ENCODE measurements at places on chromosomes 2 and 18. TPM values are rescaled to one million over a fixed set of nuclear protein-coding genes. Genes with fewer than 3 reads are reported as not detected.

HOXD9 gene
- 3.6 TPM for total RNA-seq

IGFBP2 gene
- 56.6 TPM for total RNA-seq

LHCGR gene
- total RNA-seq: not detected

WNT10A gene
- total RNA-seq: 1.5 TPM

CHRNG gene
- total RNA-seq: not detected

ADAM23 gene
- 4.9 TPM for total RNA-seq

COL4A3 gene
- total RNA-seq: not detected

POTEI gene
- total RNA-seq: not detected

WDFY1 gene
- 70.9 TPM for total RNA-seq

SERPINB3 gene
- total RNA-seq: not detected

C2orf80 gene
- total RNA-seq: not detected

CERKL gene
- total RNA-seq: 0.71 TPM

TSPYL6 gene
- total RNA-seq: not detected

PSMD14 gene
- 319 TPM for total RNA-seq

GRP gene
- total RNA-seq: not detected

FANCL gene
- total RNA-seq: 36.7 TPM

Data from A172 (cell line).